Activated naive CD8-positive, alpha-beta T cell treated with anti-CD3 and anti-CD28 coated beads, Interleukin-2, amount 10 ng/mL, durations not matched to agents 7 days and 5 days (primary cell): ENCODE measurements at places on chromosomes 11 and 22. TPM values are rescaled to one million over a fixed set of nuclear protein-coding genes. Genes with fewer than 3 reads are reported as not detected.

The OR52I2 gene
- not detected for total RNA-seq

DNA sequence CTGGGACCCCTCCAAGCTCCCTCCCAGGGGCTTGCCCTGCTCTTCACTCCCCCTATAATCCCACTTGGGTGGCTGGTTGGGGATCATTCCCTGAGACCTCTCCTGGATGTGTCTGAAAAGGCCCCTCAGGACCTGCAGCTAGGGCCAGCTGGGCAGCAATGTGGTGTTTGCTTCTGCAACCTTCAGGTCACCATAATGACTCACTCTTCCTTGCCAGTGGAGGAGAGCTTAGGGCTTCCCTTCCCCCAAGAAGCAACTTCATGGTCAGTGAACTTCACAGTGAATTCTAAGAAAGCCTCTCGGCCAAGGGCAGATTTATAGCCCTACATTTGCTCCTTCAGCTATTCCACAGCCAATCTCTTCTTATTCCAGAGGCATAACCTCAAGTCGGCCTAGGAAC lies 45.1 kb upstream of the TSPAN18 start:
- no peaks in the 10 kb centered on the region for H3K27me3 ChIP-seq
- DNase-seq: no peak
- H3K27ac ChIP-seq: peak overlapping the region; percentile 94
- H3K36me3 ChIP-seq: peaks cover 4% of the 10 kb centered on the region
- peaks cover 34% of the 10 kb centered on the region for H3K4me1 ChIP-seq

DNA sequence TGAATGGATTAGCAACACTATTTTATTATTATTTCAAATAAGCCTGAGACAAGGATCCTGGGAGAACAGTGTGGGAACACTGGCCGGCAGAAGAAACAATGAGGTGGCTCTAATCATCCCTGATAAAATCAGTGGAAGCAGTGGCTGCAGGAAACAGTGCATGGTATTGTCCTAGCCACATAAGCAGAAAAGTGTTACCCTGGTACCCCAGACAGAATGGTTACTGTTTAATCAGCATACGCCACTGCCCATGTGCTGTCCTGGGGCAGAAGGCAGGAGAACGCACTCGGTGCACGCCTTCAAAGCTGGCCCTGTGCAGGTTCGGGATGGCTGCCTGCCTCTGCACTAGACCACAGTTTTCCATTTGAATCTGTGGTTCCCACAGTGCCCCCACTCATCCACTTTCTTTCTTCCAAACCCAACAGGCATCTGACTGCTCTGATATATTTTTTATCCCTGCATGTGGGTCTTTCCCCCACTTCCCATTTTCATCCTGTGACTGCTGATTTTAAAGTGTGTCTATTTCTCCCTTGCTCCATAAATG lies 25.7 kb downstream of the OPCML start:
- H3K36me3 ChIP-seq: no peaks in the 10 kb centered on the region
- H3K4me3 ChIP-seq: no peak overlapping the region
- no peaks in the 10 kb centered on the region for H3K27me3 ChIP-seq
- no peaks in the 10 kb centered on the region for H3K4me1 ChIP-seq
- H3K27ac ChIP-seq: no peak overlapping the region
- DNase-seq: no peak

GRCh38 chr11:44684859-44685281 lies 41.9 kb upstream of the TSPAN18 start:
- H3K36me3 ChIP-seq: peaks cover 4% of the 10 kb centered on the region
- no peak overlapping the region for H3K27ac ChIP-seq
- H3K27me3 ChIP-seq: no peaks in the 10 kb centered on the region
- peaks cover 44% of the 10 kb centered on the region for H3K4me1 ChIP-seq
- H3K4me3 ChIP-seq: no peak overlapping the region

DNA sequence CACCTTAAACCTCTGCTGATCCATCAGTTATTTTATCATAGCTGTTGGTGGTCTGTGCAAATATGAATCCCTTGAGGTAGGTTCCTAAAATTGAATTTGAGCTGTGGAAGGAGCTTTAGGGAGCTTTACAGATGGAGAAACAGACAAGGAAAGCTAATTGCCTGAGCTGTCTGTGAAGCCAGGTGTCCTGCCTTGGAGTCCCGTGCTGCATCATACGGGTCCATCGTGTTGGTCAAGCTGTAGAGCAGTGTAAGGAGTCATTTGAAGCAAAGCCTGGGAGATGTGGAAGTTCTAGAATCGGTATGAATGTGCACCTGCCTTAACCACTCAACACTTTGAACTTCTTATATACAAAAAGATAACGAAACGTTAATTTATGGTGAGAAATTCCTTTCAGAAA lies 1.0 kb downstream of the POLA2 start:
- H3K27ac ChIP-seq: peak overlapping the region; percentile 91
- H3K36me3 ChIP-seq: peaks cover 15% of the 10 kb centered on the region
- DNase-seq: no peak
- H3K4me3 ChIP-seq: peak overlapping the region; percentile 94
- peaks cover 2% of the 10 kb centered on the region for H3K27me3 ChIP-seq

- peak; percentile 97 for DNase-seq
- peak overlapping the region; percentile 100 for H3K4me3 ChIP-seq
- H3K36me3 ChIP-seq: peaks cover 39% of the 10 kb centered on the region
- peaks cover 52% of the 10 kb centered on the region for H3K4me1 ChIP-seq
- peak overlapping the region; percentile 100 for H3K27ac ChIP-seq
Measured at GRCh38 chr11:65421794-65422632, 585 bp upstream of the NEAT1 start.

DNA sequence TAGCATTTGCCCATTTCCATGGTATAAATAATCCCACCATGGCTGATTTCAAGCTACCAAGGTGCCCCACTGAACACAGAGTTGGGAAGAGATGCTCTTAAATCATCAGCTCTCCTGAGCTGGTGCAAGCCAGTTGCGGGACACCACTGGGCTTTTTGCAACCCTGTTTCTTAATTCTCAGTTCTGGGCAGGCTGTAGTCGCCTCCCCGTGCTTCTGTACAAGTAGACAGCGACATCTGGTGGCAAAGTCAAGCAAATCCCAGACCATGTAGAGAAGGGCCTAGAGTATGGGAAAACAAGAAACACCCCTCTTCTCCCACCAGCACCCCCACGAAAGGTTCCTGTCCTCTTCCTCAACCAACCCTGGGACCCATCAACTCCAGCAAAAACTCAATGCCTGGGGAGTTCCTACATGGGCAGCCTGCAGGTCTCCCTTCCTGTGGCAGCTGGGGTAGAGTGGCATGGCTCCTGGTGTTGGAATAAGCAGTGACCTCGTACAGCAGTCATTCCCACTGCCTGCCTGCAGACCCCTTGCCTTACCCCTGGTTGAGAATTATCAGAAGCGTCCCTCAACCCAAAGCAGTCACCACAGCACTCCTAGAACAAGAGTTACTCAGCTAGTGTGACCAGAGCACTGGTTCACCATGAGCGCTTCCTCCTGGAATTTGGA lies 68.4 kb downstream of the IGLL5 start:
- H3K36me3 ChIP-seq: no peaks in the 10 kb centered on the region
- H3K27ac ChIP-seq: no peak overlapping the region
- H3K27me3 ChIP-seq: peaks cover 37% of the 10 kb centered on the region
- no peaks in the 10 kb centered on the region for H3K4me1 ChIP-seq
- peak; percentile 53 for DNase-seq
- H3K4me3 ChIP-seq: no peak overlapping the region
